ENCODE measurements at places on chromosomes 5 and 9.

DNA sequence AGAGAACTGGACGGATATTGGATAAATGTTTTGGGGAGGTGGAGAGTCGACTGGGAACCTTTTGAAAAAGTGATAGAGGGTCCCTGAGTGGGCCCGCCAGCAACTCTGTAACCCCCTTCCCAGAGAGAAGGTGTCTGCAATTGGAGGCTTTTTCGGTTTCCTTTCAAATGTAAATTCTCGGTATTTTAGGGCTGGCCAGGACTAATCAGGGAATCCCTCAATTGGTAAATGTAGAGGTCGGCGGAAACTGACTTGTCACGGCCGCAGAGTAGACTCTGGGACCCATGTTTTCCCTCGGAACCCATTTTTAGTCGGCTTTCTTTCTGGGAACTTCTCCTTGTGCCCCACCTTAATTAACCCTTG, 524 bp downstream of the CCNB1 start:
- peak; percentile 43 for DNase-seq

DNA sequence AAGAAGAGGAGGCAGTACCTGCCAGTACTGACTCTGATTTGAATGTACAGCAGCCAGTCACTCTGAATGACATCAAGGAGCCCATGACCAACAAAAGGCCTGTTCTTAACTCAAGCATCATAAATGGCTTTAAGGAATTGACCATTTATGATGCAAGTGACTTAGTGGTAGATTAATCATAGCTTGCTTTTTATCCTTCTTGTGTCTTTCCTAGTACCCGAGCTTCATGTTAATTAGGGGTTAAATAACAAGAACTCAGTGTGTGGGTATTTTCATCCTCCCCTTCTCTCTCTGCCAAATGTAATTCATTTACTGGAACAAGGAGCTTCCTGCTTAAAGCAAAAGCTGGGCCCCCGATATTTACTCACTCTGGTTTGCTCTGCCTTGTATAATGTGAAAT, 146.5 kb downstream of the UNC13B start:
- DNase-seq, result no peak

- DNase-seq, result no peak
Observed at GRCh38 chr5:52419357-52419756, 368.4 kb upstream of the ITGA1 start.

- DNase-seq, result peak; percentile 86
Observed at GRCh38 chr9:70924895-70925547, 196.4 kb downstream of the TRPM3 start.

- no peak for DNase-seq
Observed at GRCh38 chr9:123169926-123170325, 98.5 kb downstream of the STRBP start.

GRCh38 chr5:116237917-116238500, 153.2 kb downstream of the COMMD10 start:
- DNase-seq, result peak; percentile 36

DNA sequence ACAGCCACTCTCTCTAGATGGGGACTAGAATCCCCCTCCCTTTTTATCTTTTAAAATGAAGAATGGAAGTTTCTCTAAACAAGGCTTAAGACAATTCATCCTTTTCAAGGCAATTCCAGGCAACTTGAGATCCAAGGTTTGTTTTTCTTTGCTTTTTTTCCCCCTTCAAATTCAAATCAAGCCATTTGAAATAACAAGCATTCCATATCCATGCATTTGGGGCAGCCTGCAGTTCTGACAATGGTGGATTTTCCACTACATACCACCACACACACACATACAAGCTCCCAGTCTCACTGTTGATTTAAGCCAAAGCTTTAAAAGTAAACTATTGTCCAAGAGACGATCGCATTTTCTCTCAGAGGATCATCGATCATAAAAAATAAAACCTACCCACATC, 424 bp downstream of the INSYN2B start:
- no peak for DNase-seq

DNA sequence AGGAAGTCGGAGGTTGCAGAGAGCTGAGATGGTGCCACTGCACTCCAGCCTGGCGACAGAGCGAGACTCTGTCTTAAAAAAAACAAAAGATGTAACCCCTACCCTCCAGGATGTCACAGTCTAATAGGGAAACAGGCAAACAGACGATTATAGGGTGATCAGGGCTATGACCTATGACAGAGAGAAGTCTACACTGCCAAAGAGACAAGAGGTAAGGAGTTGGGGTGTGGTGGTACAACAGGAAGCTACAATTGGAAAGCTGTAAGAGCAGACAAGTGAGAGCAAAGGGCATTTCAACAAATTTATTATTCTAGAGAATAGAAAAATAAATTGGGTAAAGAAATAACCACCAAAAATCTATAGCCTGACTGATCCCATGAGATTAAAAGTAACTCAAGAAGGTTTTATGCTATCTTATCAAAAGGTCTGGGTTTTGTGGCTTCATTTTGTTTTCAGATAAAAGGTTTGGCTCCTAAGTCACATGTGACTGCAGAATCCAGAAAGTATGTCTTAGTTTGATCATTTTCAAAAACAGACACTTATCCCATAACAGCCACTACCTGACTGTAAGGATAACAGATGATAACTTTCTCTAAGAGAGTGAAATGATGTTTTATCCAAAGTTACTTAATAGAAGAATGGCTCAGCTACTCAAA, 7.3 kb downstream of the CDC26 start:
- DNase-seq, result peak; percentile 76
